ENCODE measurements at places on chromosomes 12 and 14.

DNA sequence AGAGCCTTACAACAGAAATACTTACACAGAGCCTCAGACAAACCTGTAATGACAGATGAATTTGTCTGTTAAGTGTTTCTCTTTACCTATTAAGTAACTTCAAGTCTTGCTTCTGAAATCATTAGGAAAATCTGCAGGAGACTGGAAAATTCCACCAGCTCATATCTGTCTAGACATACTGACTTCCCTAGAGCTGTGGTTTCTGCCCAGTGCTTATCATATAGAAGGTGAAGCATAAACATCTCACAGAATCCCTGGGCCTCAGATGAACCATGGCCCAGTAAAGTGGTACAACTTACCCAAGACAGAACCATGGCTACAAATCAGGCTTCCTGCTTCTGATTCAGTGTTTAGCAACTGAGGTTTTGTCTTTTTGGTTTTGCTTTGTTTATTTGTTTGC is 91.6 kb downstream of the EGLN3 start:
- no peak for DNase-seq

GRCh38 chr12:20711846-20712245 is 16.7 kb downstream of the SLCO1C1 start:
- no peak for DNase-seq

DNA sequence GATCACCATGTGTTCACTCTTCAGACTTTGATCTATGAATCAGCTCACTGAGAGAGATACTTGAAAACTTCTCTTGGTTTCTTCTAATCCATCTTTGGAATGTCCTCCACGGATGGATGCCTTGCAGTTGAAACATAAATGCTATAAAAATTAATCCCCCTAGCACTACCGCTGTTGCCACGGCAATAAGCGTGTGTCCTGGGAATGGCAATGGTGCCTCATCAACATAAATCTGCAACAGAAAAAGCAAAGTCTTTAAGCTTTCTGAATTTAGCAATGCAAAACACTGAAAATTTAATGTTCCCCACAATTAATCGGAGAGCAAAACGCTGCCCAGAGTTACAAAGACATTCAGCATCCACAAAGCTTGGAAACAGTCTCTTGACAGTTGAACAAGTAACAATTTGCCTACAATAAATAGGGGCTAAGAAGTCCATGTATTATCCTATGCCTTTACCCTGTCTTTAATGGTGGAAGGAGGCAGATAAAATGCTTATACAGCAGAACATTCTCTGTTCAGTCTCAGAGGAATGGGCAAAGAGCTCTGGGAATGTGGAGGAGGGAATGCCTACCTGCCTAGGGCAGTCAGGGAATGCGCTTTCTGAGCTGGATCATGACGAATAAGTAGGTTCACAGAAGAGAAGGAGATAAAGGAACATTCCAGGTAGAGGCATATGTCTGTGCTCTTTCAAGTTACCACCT is 70.9 kb upstream of the PPP4R3A start:
- DNase-seq, result no peak

DNA sequence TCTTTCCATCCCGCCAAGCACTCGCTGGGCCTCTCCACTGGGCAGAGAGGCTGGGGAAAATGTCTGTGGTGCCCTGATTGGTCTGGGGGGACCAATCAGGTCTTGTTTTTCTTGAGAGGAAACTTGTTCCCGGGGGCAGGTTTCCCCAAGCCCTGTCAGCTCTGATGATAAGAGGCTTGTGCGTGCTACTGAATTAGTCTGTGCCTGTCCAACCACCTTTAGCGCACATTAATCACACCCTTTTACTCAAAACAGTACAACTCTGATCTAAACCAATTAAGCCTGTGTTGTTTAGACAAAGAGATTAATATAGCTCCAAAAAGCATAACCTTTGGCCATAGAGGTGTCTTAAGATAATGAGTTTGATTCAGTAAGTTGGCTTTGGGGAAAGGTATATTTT is 580.4 kb downstream of the VRK1 start:
- no peak for DNase-seq

DNA sequence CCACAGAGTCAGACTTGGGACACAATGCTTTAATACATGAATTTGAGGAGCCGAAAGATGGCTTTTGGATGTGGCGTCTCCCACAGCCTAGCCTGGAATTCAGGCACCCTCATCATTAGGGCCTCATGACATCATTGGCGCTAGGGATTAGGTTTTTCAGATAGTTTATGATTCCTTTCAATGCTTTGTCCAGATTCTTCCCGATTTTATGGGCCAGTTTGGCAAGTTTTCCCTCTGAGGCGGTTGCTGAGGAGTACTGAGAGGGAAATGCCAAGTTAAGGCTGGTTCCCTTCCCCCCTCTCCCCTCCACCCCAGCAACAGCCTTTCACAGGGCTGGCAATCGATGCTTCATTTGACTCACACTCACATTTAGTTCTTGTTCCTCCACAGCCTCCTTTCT is 19.7 kb upstream of the PPP1R1A start:
- DNase-seq, result no peak

DNA sequence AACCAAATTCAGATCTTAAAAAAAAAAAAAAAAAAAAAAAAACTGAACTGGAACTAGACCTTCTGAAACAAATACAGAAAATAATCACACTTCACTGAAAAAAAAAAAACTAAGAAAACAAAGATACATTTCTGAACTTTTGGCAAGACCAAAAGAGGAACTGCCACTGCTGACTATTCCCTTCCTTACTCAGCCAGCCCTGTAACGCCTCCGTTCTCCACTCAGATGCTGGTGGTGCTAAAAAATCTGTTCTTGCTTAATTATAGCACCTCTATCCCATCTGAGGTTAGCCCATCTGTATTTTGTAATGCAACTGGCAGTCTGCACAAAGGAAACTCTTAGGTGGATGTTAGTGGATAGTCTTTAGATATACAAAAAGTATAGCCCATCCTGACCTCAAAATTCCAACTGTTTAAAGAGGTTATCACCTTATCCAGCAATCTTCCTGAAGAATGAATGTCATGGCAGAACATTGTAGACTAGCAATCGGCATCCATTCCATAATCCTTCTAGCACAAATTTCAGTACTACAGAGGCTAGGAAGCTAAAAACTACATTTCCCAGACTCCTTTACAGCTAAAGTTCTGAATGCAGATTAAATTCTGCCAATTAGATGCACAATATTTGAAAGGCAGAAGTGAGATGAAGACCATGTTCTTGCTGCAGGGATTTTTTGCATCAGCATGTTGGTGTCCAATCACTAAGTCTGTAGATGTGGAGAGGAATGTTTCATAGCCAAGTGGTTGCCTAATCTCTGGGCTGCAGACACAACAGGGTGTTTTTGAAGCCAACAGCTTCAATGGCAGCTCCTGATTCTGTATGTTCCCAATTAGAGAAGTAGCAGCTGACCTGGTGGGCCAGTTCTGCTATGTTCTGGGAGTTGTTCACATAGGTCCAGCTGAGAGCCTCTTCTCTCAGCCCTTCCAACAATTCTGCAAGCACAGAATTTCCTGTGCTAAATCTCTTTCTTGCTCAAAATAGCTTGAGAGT is 5.7 kb downstream of the MAP3K9 start:
- no peak for DNase-seq

GRCh38 chr12:76470028-76470939 is 89.3 kb downstream of the OSBPL8 start:
- DNase-seq, result peak; percentile 96

- no peak for DNase-seq
Measured at GRCh38 chr12:114666746-114667668, 17.0 kb downstream of the TBX3 start.

GRCh38 chr14:76694106-76694505 is 67.2 kb upstream of the VASH1 start:
- DNase-seq, result no peak

DNA sequence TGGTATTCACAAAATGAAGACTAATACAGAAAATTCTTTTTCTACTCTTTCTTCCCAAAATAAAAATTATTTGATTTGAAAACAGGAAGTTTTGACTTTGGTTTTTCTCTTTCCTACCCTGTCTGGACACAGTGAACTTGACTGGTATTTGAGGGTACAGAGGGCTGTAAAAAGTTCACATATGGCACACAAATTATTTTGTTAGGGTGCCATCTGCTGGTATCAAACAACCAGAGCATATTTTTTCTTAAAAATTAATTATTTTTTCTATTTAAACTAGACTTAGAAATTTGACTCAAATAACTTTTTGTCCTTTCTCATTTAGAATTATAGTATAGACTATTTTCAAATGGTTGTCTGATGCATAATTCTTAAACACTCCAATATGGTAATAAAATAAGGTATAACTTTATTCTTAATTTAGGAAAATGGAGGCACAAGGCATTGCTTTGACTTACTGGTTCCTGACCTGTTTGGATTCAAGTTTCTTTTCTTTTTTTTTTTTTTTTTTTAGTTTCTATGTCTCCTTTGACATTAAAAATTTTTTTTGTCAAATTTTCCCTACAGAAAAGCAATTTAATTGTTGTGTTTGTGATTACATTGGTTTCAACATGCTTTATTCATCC is 390.6 kb downstream of the PRKD1 start:
- peak; percentile 6 for DNase-seq

All from fibroblast of skin of back (primary cell).